ENCODE measurements at places on chromosomes 4 and X.

GRCh38 chr4:52407545-52407944 lies 251.6 kb downstream of the USP46 start:
- DNase-seq, result peak; percentile 13

GRCh38 chrX:102684772-102685520 lies 27.3 kb upstream of the GPRASP2 start:
- DNase-seq, result no peak

DNA sequence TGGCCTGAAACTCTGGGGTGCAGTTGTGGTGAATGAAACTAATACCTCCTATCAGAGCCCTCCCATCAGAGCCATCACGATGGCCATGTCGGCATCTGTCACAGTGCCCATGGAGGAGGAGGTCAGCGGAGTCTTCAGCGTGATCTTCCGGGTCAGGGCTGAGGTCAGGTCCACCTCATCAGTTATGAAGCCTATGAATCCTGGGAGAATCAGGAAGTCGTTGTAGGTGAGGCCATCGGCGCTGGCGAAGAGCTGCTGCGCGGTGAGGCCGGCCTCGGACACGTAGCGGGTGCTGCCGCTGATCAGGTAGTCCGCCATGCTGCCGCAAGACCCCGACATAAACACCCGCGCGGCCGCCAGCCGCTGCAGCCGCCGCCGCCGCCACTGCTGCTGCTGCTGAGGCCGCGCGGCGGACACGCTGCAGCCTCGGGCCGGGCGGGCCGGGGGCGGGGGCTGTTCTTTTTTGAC lies 376.7 kb upstream of the MAOA start:
- no peak for DNase-seq

GRCh38 chr4:3413675-3414420 lies 27.9 kb upstream of the HGFAC start:
- DNase-seq, result no peak

- no peak for DNase-seq
Observed at GRCh38 chr4:185896817-185897488, 85.0 kb upstream of the SORBS2 start.

DNA sequence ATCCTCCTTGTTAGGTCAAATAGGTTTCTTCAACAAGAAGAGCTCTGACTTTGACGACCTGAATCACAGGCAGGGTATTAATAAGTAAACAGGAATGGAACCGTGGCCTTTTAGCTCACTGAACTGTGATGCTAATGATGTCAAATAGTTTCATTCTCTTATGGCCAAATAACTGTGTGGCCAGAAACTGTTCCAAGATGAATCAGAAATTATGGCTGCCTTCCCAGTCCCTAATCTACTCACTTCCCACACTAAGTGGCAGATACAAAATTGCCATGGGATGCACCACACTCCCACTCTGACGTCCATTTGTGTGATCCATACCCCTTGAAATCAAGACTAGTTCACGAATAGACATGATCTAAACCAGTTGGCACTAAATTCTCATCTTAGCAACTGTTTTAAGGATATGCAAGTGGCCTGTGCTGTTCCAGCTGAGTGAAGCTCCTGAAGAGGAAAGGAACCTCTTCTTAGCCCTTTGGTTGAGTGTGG lies 455.4 kb downstream of the IL15 start:
- no peak for DNase-seq

DNA sequence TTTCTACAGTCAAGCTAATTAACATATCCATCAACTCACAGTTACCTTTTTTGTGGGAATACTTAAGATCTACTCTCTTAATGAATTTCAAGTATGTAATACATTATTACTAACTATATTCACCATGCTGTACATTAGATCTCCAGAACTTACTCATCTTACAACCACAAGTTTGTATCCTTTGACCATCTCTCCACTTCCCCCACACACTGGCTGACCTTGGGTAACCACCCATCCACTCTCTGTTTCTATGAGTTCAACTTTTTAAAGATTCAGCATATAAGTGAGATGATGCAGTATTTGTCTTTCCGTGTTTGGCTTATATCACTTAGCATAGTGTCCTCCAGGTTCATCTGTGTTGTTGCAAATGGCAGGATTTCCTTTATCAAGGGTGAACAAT lies 30.5 kb upstream of the MAGED1 start:
- DNase-seq, result no peak

- DNase-seq, result no peak
Observed at GRCh38 chr4:176034499-176034898, 31.1 kb upstream of the WDR17 start.

DNA sequence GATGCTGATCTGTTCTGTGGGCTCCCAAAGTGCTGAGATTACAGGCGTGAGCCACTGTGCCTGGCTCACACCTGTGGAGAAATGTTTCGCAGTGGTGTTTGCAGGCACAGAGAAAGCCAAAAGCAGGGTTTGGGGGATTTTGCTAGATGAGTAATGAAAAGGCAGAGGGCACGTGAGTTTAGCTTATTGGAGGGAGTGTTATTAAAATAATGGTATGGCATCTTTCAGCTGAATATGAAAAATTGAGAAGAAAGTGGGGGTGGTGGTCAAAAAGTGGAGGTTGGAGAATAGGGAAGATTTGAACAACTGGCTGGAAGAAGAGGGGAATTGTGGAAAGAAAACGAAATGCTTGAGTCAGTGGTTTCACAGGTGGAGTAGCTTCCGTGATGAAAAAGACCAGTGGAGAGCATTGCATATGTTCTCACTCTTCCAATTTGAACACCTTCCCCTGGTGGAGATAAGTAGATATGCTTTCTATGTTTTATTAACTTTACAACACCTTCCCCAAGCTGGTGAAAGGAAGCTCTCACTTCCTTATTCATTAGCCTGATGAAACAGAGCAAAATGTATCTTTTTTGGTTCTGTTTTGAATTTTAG lies 1.1 kb upstream of the CHST7 start:
- DNase-seq, result no peak

DNA sequence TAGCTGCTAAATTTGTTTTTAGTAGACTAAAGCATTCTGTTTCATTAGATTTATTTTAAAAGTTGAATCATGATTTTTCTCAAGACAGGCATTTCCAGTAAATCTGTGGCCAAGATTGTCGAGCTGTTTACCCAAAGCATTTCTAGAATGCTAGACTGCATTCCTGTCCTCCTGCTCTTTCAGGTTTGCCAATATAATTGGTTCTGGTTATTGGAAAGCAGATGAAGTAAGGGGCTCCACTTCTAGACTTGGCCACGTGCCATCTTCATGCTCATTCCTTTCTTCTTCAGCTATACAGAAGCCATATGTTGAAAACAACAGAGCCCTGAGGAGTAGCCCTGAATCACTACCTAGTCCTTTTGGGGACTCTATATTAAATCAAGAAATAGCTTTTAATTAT lies 62.5 kb downstream of the PGRMC2 start:
- DNase-seq, result no peak

Data from keratinocyte (primary cell).